Skin of body (tissue), 3 donors: ENCODE measurements at places on chromosomes 12 and 14.

DNA sequence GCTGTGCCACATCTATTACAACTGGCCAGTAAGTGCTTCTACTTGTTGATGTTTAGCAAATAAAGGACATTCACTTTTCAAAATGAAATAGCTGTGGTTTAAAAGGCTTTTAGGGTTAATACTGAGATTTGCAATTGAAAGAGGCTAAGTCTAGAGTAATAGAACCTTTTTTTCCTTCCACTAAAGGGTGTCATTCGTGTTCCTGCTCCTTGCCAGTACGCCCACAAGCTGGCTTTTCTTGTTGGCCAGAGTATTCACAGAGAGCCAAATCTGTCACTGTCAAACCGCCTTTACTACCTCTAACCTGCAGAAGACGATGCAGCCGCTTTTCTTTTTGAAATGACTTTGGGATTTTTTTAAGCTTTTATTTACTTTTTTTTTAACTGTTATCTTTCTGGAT, 33.6 kb downstream of the PIWIL1 start:
- DNase-seq: no peak

- DNase-seq: no peak
Measured at GRCh38 chr12:132290203-132290540, 39.2 kb downstream of the GALNT9 start.

GRCh38 chr12:40017488-40017887, 88.4 kb downstream of the SLC2A13 start:
- DNase-seq: no peak

- no peak for DNase-seq
Measured at GRCh38 chr14:78666336-78667056, 496.3 kb downstream of the NRXN3 start.

- DNase-seq: no peak
Measured at GRCh38 chr12:31507966-31508365, 83.0 kb downstream of the DENND5B start.

DNA sequence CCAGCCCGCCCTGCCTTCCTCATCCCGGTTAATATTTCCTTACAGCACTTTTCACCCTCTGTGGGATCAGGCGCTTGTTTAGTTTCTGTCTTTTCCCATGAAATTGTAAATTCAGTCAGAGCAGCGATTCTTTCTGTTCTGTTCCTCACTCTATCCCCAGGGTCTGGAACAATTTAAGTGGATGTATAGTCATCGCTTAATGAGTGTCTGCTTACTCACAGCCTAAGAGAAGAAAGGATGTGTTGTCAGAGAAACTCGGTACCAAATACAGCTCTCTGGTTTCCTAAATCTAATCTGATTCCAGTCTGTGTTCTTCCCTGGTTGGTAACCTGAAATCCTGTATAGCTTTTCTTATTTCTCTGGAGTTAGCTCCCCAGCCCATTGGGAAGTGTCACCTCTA, 44.9 kb downstream of the FOS start:
- no peak for DNase-seq

DNA sequence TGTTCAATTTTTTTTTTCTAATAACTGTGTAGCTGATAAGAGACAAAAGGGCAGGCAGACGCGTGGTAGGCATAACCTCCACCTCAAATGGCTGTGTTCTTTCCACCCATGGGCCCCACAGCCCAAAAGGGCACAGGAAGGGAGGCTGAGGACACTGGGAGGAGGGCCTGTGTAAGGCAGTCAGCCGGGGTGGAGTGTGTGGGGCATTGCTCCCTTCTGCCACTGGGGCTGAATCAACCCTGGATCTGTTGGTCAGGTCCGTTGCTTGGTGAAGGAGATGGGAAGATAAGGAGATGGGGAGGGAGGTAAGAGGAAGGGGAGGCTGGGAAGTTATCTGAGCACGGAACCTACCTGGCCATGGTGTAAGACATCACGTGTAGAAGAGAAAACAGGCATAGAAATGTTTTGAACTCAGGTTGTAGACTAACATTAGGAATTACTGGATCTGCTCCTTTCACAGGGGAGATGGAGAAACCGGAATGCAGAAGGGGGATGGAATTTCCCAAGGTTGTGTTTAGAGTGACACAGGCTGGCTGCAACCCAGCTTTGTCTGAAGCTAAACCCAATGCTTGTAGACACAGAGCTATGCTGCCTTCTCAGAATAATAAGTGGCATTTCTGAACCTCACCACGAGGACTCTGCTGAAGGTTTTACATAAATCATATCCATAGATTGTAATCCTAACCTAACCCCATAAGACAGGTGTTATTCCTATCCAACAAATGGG, 138.5 kb upstream of the NOS1 start:
- no peak for DNase-seq

GRCh38 chr14:53850714-53851296, 105.8 kb downstream of the BMP4 start:
- no peak for DNase-seq

DNA sequence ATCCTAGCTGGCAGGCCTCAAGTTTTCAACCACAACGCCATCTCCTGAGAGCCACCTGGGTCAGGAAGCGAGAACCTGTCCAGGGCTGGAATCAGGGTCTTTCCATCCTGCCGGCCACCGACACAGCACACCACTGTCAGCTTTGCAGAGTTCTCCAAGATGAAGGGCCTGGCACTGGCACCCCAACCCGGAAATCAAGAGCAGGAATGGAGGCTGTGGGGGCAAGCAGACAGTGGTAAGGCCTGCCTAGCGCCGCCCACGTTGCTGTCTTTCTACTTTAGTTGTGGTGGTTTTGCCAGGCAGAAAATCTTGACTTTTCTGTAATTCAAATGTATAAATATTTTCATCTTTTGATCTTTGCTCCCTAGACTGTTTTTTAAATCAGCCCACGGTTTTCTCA, 90.7 kb downstream of the ITPK1 start:
- no peak for DNase-seq

DNA sequence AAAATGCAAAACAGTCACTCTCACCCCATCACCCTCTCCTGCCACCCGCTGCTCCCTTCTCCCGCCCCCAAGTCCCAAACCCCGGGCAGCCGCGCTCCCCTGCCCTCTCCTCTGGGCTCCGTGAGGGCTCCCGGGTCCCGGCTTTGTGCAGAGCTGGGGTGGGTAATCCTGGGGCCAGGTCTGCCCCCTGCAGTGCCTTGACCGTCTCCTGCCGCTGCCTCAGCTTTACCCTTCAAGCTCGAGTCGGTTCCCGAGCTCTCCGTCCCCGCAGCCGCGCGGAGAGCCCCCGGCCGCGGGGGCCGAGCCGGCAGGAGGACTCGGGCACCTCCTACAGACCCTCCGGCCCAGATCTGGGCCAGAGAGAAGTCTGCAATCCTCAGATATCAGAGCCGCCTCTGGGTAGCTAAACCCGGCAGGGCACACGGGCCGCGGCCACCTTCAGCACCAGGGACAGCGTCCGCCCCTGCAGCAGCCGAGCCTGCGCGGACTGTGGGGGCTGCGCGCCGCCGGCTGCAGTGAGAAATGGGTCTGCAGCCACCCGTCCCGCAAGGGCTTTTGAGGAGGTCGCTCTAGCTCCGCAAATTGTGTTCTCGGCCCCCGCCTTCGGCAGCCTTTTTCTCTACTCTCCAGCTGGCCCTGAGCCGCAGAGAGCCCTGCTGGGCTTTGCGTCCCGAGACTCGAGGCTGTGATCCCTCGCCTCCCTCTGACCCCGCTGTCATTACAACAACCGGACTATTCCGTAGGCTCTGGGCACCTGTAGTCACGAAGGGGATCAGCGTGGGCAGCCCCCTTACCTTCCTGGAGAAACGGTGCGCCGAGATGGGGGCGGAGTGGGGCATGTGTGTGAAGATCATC, 1.2 kb downstream of the PRMT8 start:
- DNase-seq: peak; percentile 5

GRCh38 chr12:64273527-64274403, 51.7 kb upstream of the KICS2 start:
- DNase-seq: no peak

- no peak for DNase-seq
Measured at GRCh38 chr12:96033549-96034389, 1.6 kb downstream of the LTA4H start.

DNA sequence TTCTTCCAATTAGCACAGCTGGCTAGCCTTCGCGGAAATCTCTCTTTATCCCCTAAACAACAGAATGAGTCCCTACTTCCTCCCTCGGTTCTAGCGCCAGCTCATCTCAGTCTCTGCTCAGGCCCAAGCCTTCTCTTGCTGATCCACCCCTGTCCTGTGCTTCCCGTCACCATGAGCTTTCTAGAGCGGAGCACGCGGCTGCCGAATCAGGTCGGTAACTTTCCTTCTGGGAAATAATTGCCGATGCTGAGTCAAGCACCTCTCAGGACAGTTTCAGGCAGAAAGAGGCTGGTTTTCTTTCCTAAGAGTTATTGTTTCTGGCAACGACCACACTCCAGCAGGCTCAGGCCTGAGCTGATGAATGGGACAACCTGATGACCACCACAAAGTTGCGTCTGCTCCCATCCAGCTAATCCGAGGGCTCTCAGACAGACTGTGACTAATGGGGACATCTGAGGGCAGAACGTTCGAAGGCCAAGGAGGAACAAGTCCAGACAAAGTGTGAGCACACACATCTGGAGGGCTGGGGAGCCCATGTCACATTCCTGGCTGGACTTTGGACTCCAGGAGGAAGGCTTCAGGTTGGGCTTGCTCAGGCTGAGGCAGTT, 13.6 kb upstream of the GPR68 start:
- peak; percentile 17 for DNase-seq

DNA sequence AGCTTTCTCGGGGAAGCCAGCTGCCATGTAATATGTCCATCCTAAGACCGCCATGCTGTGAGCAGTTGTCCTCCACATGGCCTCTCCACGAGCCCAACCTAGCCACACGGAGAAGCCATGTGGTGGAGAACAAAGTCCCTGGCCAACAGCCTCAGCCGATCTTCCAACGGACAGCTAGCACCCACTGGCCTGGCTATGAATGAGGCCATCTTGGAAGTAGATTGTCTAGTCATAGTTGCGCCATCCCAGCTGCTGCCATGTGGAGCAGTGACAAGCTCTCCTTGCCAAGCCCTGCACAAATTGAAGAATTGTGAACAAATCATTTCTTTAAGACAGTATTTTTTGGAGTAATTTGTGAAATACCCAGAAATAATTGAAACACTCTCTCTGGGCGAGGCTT, 49.3 kb upstream of the USP44 start:
- DNase-seq: no peak

- no peak for DNase-seq
Measured at GRCh38 chr14:64423987-64424386, 35.8 kb downstream of the MTHFD1 start.

DNA sequence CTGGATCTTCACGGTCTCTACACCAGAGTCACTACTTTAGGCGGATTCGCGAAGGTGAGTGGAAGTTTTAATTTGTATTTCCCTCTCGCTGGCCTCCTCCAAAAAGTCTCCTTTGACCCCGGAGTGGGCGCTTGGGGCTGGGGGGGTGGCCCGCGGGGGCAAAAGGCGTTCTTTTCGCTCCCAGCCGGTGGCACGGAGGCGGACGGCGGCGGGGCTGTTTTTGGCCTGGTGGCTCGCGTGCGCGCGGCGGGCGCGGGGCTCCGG, 510 bp downstream of the ARID2 start:
- DNase-seq: no peak

DNA sequence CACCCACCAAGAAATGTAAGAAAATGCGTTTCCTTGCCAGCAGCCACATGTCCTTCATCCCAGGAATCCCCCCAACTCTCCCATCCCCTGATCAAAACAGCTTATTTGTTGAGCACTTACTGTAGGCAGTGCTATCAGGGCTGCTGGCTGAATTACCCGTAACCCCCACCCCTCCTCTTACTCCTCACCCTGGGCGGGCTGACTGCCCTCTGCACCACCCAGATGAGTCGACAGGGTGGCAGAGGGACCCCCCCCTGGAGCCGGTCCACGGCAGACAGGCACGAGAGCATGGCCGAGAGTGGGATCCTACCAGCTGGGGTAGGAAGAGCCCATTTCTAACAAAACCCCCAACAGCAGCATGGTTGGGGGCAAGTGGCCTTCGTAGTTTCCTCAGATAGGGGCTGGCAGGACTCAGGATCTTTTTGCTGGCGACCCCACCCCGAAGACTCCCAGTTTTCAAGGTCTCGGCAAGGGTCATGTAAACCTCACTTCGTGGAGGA, 1.1 kb upstream of the RHOF start:
- DNase-seq: no peak

GRCh38 chr14:98956661-98957060, 315.3 kb downstream of the BCL11B start:
- DNase-seq: no peak

DNA sequence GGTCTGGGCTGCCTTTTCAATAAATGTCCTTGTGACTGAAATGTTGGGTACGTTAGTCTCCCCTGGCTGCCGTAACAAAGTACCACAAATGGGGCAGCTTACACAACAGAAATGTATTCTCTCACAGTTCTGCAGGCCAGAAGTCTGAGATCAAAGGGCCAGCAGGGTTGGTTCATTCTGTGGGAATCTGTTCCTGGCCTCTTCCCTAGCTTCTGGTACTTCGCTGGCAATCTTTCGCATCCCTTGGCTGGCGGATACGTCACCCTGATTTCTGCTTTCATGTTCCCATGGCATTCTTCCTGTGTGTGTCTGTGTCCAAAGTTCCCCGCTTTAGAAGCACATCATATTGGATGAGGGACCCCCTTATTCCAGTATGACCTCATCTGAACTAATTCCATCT, 95.8 kb upstream of the NCOR2 start:
- DNase-seq: no peak

DNA sequence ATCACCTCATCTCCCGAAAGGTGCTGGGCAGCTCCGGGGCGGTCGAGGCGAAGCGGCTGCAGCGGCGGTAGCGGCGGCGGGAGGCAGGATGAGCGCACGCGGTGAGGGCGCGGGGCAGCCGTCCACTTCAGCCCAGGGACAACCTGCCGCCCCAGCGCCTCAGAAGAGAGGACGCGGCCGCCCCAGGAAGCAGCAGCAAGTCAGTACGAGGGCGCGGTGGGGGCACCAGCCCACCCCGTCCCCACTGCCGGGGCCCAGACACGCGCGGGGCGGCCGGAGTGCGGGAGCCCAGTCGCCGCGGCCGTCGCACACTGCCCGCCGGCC, 862 bp downstream of the HMGA2 start:
- no peak for DNase-seq

DNA sequence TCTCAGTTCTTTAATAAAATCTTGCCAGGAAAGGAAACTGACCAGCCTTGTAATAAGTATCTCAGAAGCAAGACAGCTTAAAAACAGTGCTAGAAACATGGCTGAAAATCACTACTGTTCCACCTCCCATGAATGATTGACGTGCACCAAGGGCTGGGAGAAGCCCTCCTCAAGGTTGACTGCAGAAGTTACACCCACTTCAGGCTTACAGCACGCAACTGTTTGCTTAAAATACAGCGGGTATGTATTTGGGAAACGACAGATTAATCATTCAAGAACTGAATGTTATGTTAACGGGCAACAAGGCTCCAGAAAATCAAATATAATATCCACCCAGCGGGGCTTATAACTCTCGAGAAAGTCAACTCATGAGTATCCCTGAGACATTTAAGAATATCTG, 22.1 kb downstream of the PRKD1 start:
- no peak for DNase-seq

GRCh38 chr14:102528431-102529170, 19.0 kb upstream of the ANKRD9 start:
- DNase-seq: no peak

GRCh38 chr14:101195309-101195901, 291.9 kb upstream of the RTL1 start:
- DNase-seq: no peak
